Kidney (tissue), 22 donors: ENCODE measurements at places on chromosomes 11 and 22.

DNA sequence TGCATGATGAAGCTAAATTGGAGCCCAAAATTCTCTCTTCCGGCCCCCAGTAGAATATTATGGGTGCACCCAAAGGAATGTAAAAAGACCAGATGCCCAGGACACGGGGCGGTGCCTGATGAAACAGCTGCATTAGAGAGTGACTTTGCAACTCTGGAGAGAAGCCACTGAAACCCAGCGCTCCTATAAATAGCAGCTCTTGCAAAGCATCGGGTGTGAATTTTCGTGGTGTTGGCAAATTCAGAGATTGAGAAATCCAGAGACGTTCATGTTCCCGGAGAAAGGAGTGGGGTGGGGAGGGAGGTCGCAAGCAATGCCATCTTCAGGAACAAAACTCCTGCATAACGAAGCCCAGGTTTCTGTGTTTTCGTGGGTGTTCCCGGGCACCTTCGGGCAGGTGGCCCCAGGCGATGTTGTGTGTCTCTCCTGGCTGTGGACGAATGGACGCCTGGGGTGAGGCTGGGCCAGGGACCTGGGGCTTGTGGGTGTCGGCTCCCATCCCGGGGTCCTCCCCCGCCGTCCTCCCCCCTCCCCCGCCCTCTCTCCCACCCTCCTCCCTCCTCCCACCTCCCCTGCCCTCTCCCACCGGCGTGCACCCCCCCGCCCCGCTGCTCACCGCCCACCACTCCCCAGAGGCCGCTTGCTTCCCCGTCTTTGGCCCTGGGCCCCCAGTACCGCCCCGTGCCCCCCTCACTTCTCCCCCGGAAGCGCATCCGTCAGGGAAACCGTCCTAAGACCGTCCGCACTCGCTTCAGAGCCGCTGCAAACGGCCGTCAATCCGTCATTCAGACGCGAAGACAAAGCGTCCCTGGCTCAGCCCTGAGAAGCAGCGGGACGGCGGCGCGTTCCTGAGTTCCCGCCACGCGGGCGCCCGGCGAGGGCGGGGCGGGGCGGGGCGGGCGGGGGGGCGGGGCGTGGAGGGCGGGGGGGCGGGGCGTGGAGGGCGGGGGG is 26.7 kb upstream of the TOLLIP start:
- DNase-seq: peak; percentile 89

- no peak for DNase-seq
Measured at GRCh38 chr11:44591557-44591956, 26.1 kb downstream of the CD82 start.

GRCh38 chr11:63998558-63999348 is 12.5 kb downstream of the OTUB1 start:
- no peak for DNase-seq

DNA sequence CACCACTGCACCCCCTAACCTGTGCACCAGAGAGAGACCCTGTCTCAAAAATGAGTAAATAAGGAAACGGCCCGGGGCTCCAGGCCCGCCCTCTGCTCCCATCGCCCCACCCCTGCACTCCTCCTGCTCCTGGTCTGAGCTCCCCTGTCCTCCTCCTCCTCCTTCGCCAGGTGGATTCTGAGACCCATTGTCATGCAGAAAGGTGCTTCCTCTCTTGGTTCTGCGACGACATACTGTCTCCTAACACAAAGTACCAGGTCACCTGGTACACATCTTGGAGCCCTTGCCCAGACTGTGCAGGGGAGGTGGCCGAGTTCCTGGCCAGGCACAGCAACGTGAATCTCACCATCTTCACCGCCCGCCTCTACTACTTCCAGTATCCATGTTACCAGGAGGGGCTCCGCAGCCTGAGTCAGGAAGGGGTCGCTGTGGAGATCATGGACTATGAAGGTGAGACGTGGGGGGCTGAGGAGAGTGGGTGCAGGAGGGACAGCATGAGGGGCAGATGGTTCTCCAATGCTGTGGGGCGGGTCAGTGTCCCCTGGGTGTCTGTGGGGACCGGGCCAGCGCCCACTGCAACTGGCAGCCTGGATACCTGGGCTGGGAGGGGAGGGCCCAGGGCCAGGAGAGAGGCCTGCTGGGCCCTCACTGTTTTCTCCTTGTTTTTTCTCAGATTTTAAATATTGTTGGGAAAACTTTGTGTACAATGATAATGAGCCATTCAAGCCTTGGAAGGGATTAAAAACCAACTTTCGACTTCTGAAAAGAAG is 3.1 kb upstream of the APOBEC3D start:
- DNase-seq: no peak

- no peak for DNase-seq
Measured at GRCh38 chr11:5226732-5227310, at the start of gene HBB. TSS of gene HBB (minus strand) at chr11:5227071. CDS start at chr11:5227021, 50 bp downstream.

DNA sequence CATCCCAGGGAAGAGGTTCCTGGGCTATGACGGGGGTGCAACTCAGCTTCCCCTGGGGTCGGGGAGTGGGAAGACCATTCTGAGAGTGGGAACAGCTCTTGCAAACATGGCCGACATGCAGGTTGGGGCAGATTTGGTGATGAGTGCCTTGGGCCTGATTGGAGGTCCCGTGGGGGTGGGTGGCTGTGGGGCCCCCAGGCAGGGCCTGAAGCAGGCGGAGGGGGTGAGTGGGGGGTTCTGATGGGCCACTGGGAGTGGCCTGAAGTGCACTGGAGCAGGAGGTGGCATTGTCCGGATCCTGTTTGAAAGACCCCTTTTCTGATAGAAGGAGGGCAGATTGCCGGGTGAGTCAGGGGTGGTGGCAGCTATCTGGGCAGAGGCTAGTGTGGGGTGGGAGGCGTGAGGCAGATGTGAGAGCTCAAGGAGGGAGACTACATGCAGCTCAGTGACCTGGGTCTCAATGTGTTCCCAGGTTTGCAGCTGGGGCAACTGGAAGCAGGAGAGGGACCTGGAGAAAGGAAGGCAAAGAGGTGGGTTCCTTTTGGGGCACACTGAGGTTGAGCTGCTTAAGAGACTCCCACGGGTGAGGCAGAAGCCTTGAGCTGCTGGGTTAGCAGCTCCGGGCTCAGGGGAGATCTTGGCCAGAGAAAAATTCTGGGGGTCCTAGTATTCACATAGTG is 15.1 kb downstream of the MYEOV start:
- DNase-seq: no peak

DNA sequence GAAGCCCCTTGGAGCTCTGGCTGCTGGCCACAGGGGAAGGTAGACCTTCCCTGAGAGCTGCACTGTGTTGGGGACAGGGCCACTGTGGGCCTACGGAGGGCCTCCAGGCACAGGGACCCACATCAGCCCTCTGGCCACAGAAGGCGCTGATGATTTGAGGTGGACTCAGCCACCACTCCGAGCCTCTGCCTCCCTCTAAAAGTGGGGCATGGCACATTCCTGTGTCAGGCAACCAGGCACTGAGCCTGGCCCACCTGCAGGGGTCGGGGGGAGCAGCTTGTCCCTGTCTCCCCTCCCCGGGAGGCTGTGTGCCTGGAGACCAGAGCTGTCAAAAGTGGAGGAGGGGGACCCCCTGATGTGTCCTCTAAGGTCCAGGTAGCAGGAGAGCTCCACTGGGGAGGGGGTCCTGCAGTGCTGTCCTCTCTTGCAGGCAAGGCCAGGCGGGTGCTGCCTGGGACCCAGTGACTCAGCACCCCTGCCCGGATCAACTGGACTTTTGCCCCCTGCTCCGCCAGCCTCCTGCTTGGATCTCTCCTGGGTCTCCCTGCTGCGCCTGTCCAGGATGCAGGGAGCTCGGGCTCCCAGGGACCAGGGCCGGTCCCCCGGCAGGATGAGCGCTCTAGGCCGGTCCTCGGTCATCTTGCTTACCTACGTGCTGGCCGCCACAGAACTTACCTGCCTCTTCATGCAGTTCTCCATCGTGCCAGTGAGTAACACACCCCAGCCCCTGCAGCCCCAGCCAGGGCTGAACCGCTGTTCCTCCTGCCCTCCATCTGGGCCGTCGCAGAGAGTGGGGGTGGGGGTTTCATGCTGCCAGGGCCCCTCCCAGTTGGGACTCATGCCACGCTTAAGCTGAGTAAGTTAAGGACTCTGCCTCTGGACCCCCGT is 17.5 kb upstream of the CDKN1C start:
- no peak for DNase-seq

DNA sequence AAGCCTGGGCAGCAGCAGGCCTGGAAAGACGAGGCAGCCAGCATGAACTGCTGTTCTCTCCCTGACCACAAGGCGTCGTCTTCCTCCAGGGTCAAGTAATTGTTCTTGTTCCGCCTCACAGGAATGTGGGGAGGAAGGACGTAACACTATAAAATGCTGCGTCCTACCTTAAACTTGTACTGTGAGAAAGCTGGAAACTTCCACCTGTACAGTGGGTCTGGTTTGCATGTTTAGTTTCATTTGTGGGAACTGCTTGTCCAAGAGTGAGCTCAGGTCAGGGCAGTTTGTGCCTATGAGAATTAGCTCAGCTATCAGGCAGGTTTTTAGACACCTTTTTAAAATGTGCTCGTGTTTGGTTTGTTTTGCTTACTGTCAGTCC is 55.2 kb downstream of the PANX1 start:
- peak; percentile 85 for DNase-seq

DNA sequence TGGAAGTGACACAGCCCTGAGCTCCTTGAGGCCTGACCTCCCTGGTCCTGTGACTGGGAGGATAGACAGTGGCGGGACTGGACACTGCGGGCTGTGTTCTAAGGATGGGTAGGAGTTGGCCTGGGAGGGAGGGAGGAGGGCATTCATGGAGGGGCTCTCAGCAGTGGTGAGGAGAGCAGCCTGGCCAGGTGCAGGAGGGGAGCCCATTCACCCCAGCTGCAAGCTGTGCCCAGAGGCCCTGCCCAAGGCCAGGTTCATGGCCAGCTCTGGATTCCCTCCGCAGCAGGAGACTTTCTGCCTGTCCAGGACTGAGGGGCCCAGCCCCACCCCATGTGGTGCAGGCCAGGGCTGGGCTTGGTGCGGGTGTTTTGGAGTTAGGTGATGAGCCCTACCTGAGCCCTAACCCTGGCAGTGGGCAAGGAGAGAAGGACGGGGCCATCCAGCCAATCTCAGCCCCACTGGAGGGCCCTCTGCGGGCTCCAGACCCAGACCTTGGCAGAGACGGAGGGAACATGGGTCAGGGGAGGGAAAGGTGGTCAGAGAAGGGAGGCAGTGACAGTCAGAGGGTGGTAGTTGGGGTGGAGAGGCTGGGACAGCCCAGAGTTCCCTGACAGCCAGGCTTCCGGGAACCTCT is 26.8 kb downstream of the CACNA1I start:
- DNase-seq: no peak
